ENCODE measurements at places on chromosomes 3 and 15. TPM values are rescaled to one million over a fixed set of nuclear protein-coding genes. Genes with fewer than 3 reads are reported as not detected.

ANKUB1 gene
- total RNA-seq: not detected

- DNase-seq: no peak
These were observed 22.6 kb downstream of the WHAMM start for GRCh38 chr15:82831894-82832600.

DNA sequence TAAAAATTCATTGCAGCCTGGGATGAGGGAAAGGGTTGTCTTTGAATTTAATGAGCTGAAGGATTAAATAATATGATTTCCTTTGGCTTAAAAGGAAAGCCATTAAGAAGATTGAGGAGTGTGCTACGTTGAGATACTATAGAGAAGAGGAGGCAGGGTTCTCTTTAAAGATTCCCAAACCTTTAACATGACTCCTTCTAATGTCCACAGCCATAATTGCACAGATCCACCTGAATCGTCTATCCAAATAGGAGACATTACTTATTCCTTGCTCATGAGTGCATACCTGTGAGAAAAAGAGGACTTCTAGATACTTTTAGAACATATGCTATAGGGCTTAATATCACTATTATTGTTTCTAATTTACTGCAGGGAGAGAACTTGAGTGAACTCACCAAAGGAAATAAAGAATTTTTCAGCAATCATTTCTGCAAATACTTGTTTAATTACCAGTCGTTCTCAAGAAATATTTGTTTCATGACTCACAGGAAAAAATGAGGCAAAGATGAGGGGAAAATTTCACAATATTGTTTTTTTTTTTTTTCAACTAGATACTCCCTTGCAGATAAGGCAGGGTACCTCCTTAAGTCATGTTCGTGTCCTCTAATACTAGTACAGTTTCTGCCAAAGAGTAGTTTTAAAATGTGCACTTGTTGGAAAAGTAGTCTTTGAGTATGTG, 8.9 kb upstream of the SUCNR1 start:
- DNase-seq: no peak

- DNase-seq: no peak
These were observed 8.6 kb upstream of the NR2F2 start for GRCh38 chr15:96321639-96322535.

- no peak for DNase-seq
These were observed 72.9 kb downstream of the DAPK2 start for GRCh38 chr15:63973212-63974009.

- no peak for DNase-seq
These were observed 77.8 kb downstream of the WWTR1 start for GRCh38 chr3:149579838-149580542.

GRCh38 chr3:190017521-190018288, 103.0 kb downstream of the P3H2 start:
- no peak for DNase-seq

DNA sequence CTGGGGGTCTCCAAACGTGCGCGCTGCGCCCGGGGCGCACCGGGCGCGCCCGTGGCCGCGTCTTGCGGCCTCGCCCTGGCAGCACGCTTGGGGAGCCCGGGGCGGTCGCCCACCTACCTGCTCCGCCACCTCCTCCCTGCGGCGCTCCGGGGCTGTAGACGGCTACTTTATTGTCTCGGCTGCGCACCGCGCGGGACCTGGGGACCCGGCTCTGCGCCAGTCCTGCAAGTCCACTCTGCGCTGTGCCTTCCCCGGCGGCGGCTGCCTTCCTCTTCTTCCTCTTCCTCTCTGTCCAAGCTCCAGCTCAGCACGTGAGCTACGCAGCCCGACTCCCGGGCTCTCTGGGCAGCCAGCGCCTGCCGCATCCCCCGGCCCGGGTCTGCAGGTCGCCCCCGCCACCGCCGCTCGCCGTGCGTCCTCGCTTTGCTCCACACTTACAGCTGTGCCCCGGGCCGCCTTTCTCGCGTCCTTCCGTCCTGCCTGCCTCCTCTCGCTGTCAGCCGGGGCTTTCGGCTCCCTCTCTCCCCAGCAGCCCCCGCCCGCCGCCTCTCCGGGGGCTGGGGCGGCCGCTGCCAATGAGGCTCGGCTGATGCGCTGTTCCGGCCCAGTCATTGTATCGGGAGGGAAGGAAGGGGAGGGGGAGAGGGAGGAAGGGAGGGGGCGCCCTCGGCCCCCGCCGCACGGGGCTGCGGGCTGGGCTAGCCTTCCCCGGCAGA, 156.4 kb upstream of the FRMD4B start:
- no peak for DNase-seq

FBXL22 gene
- total RNA-seq: 0.52 TPM

- no peak for DNase-seq
These were observed 247.5 kb downstream of the LPP start for GRCh38 chr3:188401244-188401993.

GRCh38 chr15:90581771-90582352, 52.1 kb downstream of the CRTC3 start:
- DNase-seq: no peak

All from activated naive CD8-positive, alpha-beta T cell treated with anti-CD3 and anti-CD28 coated beads for 36 hours (primary cell).